ENCODE measurements at places on chromosomes 12 and 14.
A peak's percentile ranks its signal among the peaks of the same experiment; 100 is the strongest.

GRCh38 chr14:77126461-77126990, 15.1 kb downstream of the ZDHHC22 start:
- DNase-seq, result no peak

- DNase-seq, result no peak
Observed at GRCh38 chr14:35854696-35855270, 28.6 kb downstream of the BRMS1L start.

DNA sequence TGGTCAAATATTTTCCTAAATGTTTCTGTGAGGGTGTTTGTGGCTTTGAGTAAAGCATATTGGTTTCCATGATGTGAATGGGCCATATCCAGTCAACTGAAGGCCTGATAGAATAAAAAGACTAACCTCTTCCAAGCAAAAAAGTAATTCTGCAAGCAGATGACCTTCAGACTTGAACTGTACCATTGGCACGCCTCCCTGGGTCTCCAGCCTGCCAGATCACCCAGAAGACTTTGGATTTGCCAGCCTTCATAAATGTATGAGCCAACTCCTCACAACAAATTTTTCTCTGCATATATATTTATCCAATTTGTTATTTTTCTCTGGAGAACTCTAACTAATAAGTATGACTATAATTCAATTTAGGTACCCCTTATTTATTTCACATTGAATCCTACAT, 190.3 kb downstream of the KIF21A start:
- peak; percentile 51 for DNase-seq

GRCh38 chr12:20442322-20442721, 74.0 kb downstream of the PDE3A start:
- DNase-seq, result peak; percentile 53

DNA sequence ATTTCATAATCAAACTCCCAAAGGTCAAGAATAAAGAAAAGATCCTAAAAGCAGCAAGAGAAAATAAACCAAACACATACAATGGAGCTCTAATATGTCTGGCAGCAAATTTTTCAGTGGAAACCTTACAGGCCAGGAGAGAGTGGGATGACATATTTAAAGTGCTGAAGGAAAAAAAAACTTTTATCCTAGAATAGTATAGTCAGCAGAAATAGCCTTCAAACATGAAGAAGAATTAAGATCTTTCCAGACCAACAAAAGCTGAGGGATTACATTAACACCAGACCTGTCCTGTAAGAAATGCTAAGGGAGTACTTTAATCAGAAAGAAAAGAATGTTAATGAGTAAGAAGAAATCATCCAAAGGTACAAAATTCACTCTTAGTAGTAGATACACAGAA, 215.7 kb upstream of the IGF1 start:
- DNase-seq, result no peak

GRCh38 chr14:34180434-34180833, 229.6 kb upstream of the EGLN3 start:
- no peak for DNase-seq

GRCh38 chr12:95205685-95206084, 11.6 kb downstream of the FGD6 start:
- DNase-seq, result no peak

- DNase-seq, result no peak
Observed at GRCh38 chr14:91390165-91390778, 27.3 kb downstream of the CCDC88C start.

DNA sequence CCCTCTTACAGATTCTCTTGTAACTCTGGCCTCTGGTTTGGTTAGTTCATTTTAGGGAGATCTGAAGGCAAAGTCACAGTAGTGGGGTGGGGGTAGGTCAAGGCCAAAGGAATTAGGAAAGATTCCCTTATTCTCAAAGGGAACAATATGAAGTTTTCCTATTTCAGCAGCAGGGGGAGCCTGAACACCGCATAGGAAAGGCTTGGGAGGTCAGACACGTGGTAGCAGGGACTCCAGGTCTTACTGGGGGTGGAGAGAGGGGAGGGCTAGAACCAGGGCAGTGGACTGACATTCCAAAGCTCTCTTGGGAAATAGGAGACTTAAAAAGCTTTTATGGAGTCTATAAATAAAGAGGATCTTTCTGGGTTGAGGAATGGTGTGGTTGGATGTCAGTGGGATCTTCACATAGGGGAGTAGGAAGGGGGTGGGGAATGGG, 1.3 kb downstream of the ZC3H10 start:
- peak; percentile 58 for DNase-seq
